ENCODE measurements at places on chromosomes 11 and 22.

DNA sequence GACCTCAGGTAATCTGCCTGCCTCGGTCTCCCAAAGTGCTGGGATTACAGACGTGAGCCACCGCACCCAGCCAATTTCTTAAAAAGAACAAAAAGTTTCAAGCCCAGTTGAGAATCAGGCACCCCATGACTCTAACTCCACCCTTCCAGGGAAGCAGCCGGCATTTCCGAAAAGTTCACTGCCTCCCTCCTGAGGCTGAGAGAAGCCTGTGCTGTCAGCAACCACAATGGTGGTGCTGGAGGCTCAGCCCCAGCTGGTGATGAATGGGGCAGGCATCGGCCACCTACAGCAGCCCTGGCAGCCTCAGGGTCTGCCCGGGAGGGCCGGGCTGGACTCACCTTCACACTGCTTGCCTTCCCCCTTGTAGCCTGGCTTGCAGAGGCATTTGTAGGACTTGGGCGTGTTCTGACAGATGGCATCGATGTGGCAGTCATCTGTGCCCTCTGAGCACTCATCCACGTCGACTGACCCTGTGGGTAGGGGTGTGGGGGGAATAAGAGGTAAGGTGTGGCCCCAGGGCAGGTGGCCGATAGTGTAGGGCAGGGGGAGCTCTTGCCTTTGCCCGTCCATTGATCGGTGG lies 4.3 kb downstream of the SCUBE1 start:
- DNase-seq: no peak

DNA sequence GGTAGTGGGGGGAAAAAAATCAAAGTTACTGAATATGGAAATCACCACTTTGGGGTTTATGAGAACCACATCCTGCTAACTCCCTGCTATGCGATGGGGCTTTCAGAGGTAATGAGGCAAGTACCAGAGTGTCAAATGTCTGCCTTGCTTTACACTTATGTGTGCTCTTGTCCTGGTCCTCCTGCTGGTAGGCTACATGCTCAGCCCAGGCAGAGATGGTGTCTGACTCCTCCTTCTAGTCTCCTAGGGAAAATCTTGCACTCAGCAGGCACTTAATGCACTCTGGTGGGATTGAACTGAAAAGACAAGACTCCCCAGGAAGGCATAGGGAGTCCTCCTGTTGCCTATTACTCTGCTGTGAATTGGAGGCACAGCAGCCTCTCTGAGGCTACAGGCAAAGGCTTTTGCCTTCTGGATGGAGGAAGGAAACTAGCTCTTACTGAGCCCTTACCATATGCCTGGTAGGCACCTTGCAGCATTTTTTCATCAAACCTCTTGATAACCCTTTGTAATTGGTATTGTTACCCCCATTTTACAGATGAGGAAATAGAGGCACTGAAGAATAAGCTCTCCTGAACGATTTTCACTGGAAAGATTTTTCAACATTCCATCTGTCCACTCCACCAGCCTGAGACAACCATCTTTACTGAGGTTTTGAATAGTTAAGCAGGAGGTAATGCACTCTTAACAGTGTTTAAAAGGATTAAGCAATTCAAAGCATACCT lies 132.1 kb upstream of the PAX6 start:
- no peak for DNase-seq

DNA sequence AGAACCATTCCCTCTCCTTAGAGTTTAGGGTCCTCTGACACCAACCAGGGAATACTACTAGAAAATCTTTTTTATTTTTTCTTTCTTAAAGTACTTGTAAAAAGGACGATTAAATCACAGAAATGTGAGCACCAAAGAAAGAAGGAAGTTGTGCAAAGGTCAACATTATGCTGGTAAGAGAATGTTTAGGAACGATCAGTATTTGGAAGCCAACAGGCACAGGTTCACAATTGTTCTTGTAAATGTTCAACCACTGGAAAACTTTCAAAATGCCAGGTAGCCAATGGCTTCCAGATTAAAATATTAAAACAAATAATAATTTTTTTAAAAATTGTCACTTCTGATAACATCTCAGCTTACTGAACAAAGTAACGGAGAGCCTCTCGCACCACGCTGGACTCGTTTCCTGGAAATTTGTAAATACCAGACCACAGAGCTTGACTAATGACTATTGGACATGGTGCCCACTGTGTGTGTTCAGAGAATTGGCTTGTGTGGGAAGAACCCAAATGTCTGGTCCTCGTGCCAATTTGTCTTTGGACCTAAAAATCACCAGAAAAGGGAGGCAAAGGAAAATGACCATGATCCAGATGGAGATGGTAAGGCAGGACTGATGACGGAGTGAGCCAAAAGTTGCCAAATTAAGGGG lies 20.8 kb downstream of the COMMD9 start:
- DNase-seq: no peak

- no peak for DNase-seq
Observed at GRCh38 chr22:26476705-26477340, 6.8 kb downstream of the HPS4 start.

DNA sequence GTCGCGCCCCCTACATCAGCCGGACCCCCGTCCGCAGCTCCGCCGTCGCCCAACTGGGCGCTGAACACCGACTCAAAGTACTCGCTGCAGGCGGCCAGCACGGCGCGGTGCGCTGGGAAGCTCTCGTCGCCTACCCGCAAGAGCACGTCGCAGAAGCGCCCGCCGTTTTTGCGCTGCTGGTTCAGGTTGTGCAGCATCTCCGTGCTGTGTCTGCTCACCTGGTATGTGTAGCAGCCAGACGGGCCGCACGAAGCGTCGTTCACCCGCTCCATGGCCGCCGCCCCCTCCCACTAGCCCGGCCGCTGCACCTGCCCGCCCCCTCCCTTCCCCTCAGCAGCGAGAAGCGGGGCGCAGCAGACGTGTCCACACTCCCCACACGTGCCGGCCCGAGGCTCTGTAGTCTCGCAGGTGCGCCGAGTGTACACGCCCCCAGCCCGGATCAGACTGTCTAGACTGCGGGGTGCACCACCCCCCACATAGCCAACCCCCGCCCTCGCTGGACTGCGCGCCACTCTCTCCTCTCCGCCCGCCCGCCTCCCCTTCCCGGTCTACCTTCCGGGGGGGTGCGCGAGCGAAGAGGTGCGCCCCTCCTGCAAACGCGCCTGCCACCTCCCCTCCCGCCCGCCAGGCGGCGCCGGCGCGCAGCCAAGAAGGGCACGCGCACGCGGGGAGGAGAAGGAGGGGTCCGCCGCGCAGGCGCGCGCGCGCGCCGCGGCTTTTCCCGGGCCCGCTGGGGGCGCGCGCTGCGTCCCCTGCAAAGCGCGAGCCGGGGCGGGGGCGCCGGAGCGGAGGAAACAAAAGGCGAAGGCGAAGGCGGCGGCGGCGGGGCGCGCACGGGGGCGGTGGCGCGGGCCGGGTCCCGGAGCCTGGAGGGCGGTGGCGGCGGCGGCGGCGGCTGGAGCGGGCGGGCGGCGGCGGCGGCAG lies 553 bp downstream of the PATZ1 start:
- DNase-seq: peak; percentile 81

DNA sequence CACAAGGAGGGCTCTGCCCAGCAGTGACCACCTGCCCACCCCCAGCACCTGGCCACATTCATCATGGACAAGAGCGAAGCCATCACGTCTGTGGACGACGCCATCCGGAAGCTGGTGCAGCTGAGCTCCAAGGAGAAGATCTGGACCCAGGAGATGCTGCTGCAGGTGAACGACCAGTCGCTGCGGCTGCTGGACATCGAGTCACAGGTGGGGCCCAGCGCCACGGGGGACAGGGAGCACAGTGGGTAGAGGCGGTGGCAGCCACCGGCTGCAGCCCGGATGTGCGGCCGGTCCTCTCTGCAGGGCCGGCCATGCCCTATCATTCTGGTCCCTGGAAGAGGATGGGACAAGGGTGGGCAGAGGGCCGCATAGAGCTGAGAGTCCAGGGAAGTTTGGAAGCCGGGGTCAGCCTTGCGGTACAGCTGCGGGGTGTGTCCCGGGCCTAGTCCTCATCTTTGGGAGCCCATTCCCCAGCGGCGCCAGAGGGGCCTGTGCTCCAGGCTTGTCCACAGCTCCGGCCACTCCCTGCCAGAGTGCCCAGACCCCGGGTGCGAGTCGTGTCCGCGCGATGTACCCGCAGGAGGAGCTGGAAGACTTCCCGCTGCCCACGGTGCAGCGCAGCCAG lies 14.1 kb downstream of the EPS8L2 start:
- DNase-seq: no peak

- DNase-seq: no peak
Observed at GRCh38 chr11:26842478-26843282, 120.8 kb upstream of the SLC5A12 start.

DNA sequence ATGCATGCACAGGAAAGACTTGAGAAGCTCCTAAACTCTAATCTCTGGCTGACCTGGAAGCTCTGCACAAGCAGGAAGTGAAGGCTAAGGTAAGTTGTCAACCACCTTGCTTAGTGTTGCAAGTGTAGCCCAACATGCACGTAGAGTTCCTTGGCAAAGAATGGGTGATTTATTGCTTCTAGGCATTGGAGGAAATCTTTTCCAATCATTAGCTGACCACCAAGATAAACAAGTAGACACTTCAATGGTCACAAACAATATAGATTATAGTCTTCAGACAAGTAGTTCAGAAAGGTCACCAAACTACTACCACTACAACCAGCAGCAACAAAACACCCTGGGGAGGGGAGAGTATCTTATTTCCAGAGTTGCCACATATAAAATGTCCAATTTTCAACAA lies 105.6 kb downstream of the STK33 start:
- no peak for DNase-seq
